Naive thymus-derived CD8-positive, alpha-beta T cell (primary cell): ENCODE measurements at places on chromosomes 13 and 19.

- DNase-seq: no peak
Measured at GRCh38 chr19:58466089-58466759, 656 bp upstream of the ZNF324 start.

- peak; percentile 33 for DNase-seq
Measured at GRCh38 chr13:48731957-48732569, 78.3 kb downstream of the CYSLTR2 start.

- no peak for DNase-seq
Measured at GRCh38 chr13:33745370-33746324, 72.3 kb upstream of the RFC3 start.

- no peak for DNase-seq
Measured at GRCh38 chr19:40502647-40503319, 36.0 kb downstream of the SPTBN4 start.

DNA sequence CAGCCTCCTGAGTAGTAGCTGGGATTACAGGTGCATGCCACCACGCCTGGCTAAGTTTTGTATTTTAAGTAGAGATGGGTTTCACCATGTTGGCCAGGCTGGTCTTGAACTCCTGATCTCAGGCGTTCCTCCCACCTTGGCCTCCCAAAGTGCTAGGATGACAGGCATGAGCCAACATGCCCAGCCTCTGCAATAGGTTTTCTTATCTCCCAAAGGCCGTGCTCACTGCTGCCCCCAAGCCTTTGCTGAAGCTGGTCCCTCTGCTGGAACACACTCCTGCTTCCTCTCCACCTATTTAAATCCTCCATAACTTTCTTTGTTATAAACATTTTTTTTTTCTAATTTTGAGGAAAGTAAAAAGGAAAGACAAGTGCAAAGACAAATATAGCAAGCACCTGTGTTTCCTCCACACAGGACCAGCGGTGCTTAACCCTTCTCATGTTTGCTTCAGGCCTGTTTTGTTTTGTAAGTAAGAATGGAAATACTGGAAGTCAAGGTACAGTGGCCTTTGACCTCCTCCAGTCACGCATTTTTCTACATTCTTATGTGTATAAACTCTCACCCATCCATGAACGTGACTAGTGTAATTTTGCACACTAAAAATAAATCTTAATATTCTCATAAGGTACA is 14.5 kb upstream of the TNFAIP8L1 start:
- DNase-seq: no peak

DNA sequence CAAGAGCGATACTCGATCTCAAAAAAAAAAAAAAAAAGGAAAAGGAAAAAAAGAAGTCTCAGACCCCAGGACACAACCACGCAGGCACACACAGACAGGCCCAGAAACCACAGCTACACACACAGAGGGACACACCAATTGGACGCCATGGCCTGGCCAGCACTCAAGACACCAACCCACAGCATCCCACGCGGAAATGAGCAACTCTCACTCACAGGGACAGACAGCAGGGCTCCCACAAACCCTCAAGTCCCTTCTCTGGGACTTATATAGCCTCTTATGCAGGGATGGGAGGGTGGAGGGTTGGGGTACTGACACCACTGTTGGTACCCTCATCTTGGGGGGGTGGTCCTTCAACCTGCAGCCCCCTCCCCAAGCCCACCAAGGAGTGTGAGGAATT is 5.9 kb downstream of the NOTCH3 start:
- DNase-seq: no peak

DNA sequence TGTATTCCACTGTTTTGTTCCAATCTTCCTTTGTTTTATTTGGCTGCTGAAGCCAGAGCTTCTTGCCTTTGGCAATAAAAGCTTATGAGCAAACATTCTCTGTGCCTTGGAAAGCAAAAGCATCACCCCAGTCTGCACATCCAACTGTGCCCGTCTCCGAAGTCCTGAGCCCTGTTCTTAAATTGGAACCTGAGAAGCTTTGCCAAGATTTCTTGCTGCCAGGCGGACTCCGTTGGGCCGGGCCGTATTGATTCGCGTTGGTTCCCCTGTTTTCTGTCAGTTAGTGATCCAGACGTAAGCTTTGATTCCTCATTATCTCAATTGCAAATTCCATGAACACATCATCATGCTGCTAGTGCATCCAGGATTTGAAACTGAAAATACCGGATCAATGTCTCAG is 793.0 kb downstream of the OLFM4 start:
- no peak for DNase-seq

GRCh38 chr19:48415395-48415794 is 21.9 kb downstream of the GRIN2D start:
- DNase-seq: peak; percentile 67

DNA sequence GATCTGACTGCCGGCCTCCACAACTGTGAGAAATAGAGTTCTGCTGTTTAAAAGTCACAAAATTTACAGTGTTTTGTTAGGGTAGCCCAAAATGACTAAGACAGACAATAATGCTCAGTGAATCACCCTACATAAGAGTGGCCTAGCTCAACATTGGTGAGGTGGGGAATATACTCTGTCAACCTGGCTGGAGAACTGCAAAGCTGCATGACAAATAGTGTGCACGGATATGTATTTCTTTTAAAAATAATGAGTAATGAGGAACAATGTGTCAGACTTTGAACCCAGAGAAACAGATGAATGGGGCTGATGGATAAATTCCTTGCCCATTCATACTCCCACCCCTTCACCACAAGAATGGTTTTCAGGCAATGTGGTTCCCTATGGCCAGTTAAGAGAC is 372.4 kb downstream of the SUCLA2 start:
- DNase-seq: no peak

GRCh38 chr19:45349430-45349941 is 8.9 kb downstream of the KLC3 start:
- DNase-seq: no peak

DNA sequence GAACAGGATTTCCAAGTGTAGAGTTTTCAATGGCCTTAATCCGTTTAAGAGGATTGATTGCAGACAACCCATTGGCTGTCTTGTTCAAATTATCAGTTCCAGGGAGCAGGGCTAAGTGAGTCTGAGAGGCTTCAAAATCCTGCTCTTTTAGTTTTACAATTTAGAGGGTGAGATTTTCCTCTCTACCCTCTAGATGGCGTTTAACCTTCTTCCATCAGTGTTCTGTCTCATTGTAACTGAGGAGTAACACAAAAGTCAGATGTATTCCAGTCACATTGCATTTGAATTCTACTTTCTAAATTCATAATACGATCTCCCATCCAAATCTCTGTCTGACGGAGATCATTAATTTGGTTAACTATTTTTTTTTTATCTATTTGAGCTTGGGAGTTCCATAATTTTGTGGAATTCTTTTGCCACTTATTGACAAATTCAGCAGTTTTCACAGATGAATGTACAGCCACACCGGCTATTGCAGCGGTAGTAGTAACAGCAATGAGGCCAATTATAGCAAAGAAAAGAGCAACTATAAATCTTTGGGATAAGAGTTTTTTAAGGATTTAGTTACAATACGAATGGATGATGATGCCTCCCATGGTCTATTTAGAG is 7.8 kb upstream of the C19orf84 start:
- DNase-seq: no peak

GRCh38 chr13:75147946-75148345 is 334.0 kb downstream of the TBC1D4 start:
- no peak for DNase-seq

DNA sequence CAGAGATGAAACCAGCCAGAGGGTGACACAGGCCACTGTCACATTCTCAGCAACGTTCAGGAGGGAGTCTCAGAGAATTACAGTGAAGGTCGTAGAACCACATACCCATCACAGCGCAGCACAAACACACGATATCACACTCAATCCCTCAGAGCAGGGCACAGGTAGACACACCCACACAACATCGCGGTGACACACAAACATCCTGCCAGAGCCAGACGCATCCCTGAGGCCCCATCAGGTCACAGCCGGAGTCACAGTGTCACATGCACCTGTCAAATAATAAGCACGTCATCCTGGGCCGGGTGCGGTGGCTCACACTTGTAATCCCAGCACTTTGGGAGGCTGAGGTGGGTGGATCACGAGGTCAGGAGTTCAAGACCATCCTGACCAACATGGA is 17.5 kb downstream of the ELAVL3 start:
- no peak for DNase-seq

- DNase-seq: no peak
Measured at GRCh38 chr19:42846597-42846996, 32.9 kb downstream of the PSG1 start.

DNA sequence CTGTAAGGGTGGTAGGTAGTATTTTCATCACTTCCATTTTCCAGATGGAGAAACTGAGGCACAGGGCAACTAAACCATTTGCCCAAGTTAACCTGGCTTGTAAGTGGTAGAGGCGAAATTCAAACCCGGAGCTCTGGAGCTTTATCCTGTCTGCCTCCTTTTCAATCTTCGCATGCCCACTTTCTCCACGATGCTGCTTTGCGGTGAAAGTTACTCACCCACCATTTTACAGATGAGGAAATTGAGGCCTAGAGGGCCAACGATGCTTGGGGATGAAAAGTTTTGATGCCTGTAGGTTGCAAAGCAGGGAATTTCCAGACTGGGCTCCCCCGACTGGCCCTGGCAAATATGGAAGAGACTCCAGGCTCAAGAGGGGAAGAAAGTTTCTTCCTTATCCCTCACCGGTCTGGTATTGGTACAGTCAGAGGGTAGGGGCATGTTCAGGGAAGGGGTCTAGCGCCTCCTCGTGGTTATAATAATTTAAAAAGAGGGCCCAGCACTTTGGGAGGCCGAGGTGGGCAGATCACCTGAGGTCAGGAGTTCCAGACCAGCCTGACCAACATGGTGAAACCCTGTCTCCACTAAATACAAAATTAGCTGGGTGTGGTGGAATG is 1.9 kb upstream of the SH2D3A start:
- DNase-seq: no peak

DNA sequence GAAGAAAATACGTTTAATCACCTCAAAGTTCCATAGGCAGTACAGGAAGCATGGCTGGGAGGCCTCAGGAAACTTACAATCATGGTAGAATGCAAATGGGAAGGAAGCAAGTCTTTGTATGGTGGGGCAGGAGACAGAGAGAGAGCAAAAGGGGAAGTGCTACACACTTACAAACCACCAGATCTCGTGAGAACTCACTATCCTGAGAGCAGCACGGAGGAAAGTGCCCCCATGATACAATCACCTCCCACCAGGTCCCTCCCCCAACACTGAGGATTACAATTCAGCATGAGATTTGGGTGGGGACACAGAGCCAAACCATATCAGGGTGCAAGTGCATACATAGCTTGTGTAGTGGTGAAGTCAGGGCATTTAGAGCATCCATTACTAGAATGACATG is 92.3 kb upstream of the ANKRD10 start:
- DNase-seq: no peak

DNA sequence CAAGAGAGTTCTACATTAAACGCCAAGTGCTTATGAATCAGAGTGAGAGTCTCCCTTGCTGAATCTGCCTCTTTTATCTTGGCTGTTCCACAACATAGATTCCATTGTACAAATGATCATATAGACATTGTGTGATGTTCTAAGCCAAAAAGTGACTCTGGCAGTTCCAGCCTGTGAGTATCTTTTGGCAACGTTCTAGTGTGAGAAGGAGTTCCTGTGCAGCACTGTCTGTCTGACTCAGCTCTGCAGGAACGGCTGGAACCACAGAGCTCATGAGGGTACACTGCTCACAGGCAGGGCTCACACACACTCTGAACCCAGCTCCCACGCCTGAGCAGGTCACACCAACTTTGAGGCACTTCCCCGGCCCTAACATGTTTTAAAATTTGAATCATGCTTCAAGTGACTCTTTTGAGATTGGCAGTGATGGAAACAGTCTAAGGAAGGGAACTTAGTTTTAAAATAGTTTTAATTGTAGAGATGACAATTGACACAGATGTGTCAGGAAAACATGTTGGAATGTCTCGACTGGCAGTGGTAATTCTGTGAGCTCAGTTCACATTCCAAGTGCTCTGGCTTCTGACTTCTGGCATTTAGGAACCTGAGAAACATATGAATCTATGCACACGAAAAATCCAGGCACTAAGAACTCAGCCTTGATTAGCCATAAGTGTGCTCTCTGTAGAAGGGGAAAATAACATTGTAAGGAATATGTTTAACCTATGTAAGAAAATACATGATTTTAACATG is 272.0 kb downstream of the UQCRFS1 start:
- DNase-seq: no peak

- DNase-seq: no peak
Measured at GRCh38 chr13:23460309-23460708, 26.8 kb upstream of the SACS start.

DNA sequence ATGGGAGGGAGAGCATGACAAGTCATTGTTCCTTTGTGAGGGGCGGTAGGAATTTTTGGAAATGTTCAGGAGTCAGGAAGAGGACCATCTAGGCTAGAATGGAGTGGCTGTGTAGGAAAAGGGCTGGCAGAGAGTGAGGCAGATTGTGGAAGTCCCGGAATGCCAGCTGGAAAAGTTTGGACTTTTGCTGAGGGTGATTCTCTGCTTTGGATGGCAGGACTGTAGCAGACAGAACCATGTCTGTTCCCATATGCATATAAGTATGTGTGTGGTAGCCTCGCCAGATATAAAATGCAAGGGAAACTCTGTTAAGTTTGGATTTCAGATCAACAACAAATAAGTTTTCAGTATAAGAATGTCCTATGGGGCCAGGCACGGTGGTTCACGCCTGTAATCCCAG is 112.1 kb downstream of the DNAJC15 start:
- no peak for DNase-seq

DNA sequence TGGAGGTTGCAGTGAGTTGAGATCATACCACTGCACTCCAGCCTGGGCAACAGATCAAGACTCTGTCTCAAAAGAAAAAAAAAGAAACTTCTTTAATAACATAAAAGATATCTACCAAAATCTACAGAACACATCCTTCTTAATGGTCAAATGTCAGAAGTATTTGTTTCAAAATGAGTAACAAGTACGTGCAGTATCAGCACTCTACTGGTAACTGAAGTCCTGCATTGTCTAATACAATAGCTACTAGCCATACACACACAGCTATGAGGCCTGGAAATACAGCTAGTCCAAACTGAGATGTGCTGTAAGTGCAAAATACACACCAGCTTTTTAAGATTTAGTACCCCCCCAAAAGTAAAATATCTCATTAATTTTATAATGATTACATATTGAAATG is 88.1 kb downstream of the TSC22D1 start:
- DNase-seq: no peak

- DNase-seq: no peak
Measured at GRCh38 chr19:39525205-39525604, 7.4 kb downstream of the EID2B start.
